ENCODE measurements at places on chromosomes 12 and 14.

DNA sequence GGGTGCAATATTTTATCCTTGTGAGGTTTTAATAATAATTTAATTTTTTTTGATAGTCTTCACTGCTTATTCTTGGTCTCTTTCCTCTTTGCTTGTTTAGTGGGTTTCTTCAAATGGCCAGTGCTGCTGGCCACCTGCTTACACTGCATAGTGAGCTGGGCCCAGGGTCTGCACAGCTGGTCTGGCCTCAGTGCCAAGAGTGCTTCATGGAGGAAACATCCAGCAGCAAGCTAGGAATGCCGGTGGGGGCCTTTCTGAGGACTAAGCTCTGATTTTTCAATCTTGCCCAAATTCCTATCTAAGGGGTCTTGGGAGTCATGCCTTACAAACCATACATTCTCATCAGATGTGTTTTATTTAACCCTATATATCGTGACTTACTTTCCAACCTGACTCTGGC is 13.3 kb upstream of the BDKRB2 start:
- DNase-seq: no peak

GRCh38 chr12:113333877-113334785 is 778 bp downstream of the SLC8B1 start:
- DNase-seq: no peak

- DNase-seq: no peak
Measured at GRCh38 chr14:64930085-64930843, 12.3 kb downstream of the GPX2 start.

GRCh38 chr12:52628841-52629240 is 10.5 kb upstream of the KRT73 start:
- DNase-seq: no peak

- no peak for DNase-seq
Measured at GRCh38 chr12:68667896-68668295, 18.9 kb upstream of the NUP107 start.

DNA sequence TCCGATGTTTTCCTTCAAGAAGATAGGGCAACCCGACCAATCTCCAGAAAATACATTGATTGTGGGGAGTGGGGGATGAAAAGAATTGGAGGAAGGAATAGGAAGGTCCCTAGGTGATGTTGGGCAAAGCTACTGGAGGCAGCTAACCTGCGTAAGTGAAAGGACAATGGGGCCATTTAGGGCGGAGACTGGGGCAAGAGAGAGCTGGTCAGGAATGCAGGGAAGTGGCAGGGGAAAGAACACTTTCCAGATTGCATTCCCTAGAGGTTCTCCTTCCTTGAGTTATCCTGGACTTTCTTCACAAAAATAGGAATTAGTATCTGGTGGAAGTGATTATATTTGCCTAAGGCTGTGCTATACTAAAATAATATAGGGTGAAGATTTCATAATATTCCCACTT is 151.8 kb upstream of the HMGA2 start:
- no peak for DNase-seq

DNA sequence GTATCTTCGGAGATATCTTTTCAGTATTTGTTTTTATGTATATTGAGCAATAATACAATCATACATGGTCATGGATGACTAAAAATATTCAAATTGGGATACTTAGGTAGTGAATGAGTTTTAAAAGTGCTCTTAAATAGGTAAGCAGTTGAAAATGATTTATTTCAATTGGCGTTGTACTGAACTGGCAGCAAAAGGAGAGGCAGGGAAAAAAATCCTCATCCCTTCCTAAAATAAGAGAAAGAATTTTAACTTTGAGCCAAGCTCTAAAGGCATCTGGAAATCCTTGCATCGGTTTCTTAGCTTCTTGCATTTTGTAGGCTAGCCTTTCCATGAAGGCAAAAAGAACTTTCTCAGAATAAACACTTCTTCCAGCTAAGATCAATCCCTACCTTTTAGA is 125.2 kb downstream of the MGST1 start:
- DNase-seq: no peak

GRCh38 chr12:52873832-52874572 is 25.2 kb upstream of the KRT78 start:
- DNase-seq: peak; percentile 28

DNA sequence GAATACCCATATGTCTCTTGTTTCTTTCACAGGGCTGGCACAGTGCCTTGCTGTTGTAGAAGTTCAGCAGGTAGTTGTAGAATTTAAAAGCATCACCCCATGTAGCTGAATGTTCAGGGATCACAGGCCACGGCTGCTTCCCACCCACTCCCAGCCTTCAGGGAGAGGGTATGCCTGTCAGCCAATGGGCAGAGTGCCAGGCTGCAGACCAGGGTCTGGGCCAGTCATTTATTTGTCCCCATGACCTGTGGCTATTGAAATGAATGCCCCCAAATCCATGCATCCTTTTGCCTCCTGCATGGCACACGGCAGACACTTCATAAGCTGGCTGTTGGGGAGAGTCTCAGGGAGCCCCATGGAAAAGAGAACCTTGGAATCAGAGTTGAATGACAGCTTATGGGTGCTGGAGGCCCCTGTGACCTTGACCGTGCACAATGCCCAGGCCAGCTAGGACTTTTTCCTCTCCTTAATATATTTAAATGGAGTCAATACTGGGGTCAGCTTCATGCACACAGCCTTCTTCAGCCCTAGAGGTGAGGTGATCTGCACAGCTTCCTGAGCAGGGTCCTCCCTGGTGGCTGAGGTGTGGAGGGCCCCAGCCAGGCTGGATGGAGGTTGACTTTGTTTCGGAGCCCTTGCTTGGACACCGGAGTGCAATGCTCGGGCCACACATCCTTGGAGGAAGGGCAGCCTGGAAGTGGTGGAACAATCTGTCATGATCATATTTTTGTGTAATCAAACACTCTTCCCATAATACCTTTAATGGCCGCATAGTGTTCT is 45.3 kb downstream of the PRMT8 start:
- no peak for DNase-seq

Data from stimulated activated CD8-positive, alpha-beta memory T cell treated with anti-CD3 and anti-CD28 coated beads, Interleukin-7, amount 100 ng/mL, for 1 hour (primary cell).